Natural killer cell (primary cell): ENCODE measurements at places on chromosomes 5 and 9. TPM values are rescaled to one million over a fixed set of nuclear protein-coding genes. Genes with fewer than 3 reads are reported as not detected.

The CBY3 gene
- not detected for total RNA-seq

The TMEM215 gene
- not detected for total RNA-seq

The SLC1A1 gene
- not detected for total RNA-seq

The CAMSAP1 gene
- 28.1 TPM for total RNA-seq

The DNAI1 gene
- total RNA-seq, result not detected

The ZNF608 gene
- total RNA-seq, result 0.39 TPM

The PPP3R2 gene
- not detected for total RNA-seq
